ENCODE measurements at places on chromosomes 7 and 10. TPM values are rescaled to one million over a fixed set of nuclear protein-coding genes. Genes with fewer than 3 reads are reported as not detected.

GRCh38 chr10:71358277-71358676 lies 38.4 kb upstream of the CDH23 start:
- ATAC-seq, result no peak

DNA sequence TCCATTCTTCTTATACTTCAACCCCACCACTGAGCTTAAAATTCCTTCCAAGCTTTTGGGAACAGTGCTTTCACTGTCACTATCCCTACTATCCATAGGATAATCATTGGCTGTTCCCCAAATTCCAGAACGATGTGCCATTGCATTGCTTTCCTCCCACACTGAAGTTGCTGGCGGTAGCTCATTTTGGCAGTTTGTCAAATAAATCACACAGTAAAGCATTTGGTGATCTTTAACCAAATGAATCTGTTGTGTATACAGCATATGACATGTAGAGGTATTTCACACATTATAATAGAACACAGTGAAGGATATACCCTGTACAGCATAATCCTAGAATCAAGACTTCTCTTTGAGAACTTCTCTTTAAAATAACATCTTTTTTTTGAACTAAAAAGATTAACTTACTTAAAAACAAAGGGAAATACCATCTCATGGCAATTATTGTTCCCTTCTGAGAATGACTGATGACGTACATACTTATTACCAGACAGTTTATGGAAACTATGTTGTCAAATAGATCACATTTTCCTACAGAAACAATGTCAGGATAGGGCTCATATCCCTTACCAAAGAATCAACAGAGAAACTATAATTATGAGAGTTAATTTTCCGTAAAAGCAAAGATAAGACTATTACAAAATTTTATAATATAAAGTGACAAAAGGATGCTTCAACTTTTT lies 93.6 kb downstream of the CTNNA3 start:
- no peak for ATAC-seq

DNA sequence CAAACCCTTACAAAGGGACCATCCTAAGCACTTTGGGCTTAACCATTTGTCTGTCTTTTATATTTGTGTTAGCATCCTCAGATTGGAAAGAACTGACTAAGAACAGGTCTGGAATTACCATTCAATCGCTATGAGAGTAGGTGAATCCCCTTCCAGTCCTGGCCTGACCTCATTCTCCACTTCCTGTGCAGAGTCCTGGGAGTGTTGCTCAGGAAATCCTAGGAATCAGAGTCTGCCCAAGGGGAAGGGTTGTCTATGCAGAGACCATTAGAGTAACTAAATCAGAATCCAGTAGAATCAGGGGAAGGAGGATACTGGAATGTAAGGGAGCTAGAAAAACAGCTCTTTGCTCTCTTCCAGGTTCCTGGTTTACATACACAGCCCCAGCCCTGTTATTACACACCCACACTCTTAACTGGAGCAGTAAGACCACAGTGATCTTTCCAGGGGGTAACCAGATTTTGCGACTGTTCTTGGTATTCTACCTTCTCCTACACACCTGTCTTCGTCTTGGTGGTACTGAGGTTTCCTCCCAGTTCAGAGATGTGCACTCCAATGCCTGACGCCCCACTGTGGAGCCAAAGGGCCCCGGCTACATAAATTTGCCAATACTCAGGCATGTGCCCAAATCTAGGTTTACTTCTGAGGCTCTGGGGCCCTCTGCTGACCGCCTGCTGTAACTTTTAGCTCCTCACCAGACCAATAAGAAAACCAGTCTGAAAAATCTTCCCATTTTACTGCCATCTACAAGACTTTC lies 103.7 kb downstream of the RNF216 start:
- ATAC-seq, result peak; percentile 77

- ATAC-seq, result no peak
These were observed 15.0 kb downstream of the MIOS start for GRCh38 chr7:7581531-7582179.

DNA sequence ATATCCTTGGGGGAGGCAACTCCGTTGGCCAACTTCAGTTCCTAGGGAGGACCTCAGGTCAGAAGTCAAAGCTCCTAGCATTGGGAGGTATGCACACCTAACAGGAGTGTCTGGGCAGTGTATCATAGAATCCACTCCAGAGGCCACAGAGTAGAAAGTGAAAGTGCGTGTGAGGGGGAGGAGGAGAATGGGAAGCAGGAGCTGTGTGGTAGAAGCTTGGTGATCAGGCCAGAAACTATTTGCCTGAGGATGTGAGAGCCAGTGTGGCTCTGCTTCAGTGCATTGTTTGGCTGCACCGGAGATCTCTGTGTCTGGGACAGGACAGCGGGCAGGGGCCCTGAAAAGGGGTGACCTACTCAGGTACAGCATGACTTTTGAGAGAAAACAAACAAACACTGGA lies 557.4 kb upstream of the VSTM2A start:
- no peak for ATAC-seq

DNA sequence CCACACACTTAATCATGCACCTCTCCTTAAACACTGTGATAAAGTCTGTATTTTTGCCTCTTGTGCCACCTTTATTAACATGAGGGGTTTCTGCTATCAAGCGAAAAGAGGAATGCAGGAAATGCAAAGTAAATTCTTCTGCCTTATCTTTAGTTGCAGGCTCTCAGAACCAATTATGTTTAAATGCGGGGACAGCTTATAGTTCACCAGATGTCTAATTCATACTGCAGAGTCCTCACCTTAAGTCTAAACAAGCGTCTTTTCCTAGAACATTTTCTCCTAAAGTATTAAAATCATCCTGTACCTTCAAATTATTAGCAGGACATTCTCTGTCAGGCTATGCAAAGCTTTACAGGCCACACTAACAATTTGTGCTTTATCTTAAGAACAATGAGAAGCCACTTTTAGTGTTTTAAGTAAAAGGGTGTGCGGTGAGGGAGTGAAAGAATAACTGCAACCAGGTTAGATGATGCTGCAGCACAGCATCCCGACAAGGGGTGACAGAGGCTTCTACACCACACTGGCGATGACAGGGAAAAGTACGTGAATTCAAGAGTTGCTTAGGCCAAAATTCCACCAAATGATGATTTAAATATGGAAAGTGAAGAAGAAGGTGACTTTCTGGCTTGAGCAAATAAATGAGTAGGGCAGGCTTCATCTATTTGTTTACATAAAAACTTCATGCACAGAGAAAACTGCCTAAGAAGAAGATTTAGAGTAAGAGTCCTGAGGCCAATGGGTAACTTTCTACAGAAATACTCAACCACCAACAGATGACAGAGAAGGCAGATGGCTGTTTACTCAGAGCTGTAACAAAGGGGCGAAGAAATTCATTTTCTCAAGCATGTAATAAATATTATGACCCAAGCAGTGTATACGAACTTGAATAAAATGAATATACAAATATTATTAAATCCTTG lies 36.0 kb downstream of the EZH2 start:
- no peak for ATAC-seq

DNA sequence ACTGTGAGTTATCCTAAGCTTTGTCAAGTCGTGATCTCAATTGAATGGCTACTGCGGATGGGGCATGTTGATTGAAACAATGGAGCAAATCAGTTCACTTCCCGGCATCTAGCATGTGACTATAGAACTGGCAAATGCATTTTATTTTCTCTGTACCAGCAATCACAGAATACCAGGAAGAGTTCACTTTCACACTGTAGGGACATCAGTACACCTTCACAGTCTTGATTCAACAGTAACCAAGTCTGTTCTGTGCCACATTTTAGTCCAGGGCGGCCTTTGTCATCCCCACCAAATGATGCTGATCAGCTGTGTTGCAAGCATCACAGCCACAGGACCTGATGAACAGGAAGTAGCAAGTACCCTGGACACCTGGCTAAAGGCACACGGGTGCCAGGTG lies 32.1 kb upstream of the JAKMIP3 start:
- ATAC-seq, result no peak

Gene MYO1G
- total RNA-seq, result 1.4 TPM

Gene GNAT3
- total RNA-seq, result not detected

Gene PANK1
- total RNA-seq, result 4.1 TPM
